ENCODE measurements at places on chromosomes 5 and 9.

GRCh38 chr5:17157916-17158529 lies 59.4 kb upstream of the BASP1 start:
- no peak for DNase-seq

- DNase-seq, result no peak
These were observed 463.1 kb downstream of the NR2F1-AS1 start for GRCh38 chr5:93117751-93118531.

DNA sequence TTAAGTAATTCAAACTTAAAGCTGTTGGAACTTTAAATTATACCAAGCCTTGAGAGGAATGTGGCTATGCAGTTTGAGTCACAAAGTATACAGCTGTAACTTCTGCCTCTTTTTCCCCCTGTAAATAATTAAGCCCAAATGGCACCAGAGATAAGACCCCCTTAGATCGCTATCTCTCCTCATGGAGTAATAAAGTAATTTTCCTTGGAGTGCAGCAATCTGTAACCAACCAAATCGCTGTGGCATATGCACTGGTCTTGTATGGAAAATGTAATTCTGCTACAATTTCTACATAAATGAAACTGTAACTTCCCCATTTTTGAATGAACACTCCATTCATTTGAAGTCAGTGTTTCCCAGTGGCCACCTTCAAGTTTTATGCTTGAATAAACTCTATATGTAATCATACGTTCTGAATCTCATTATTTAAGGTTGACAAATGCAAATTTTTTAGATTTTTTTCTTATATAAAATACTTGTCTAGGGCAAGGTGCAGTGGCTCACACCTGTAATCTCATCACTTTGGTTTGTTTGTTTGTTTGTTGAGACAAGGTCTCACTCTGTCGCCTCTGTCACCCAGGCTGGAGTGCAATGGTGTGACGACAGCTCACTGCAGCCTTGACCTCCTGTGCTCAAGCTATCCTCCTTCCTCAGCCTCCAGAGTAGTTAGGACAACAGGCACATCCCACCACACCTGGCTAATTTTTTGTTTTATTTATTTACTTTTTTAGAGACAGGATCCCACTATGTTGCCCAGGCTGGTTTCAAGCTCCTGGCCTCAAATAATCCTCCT lies 12.3 kb downstream of the SUSD1 start:
- no peak for DNase-seq

- peak; percentile 27 for DNase-seq
These were observed 2.9 kb downstream of the NR4A3 start for GRCh38 chr9:99824378-99825171.

GRCh38 chr5:120053841-120054240 lies 410.3 kb upstream of the PRR16 start:
- DNase-seq, result no peak

GRCh38 chr5:95973793-95974325 lies 12.2 kb upstream of the ELL2 start:
- no peak for DNase-seq

DNA sequence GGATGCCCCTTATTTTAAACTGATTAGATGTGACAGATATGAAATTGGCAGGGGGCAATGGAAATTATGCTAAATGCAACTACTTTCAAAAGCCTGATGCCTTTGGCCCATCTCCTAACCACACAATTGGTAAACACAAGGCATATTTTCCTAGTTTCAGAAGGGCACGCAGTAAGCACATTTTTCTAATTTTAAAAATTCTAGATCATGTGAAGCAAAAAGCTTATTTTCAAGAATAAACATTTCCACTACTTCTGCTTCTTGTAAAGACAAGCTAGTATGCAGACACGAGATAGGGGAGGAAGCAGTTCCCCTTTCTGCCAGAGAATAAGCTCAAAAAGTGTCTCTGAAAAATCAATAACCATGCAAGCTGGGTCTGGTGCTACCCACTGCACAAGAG lies 67.7 kb downstream of the ABCA1 start:
- no peak for DNase-seq

DNA sequence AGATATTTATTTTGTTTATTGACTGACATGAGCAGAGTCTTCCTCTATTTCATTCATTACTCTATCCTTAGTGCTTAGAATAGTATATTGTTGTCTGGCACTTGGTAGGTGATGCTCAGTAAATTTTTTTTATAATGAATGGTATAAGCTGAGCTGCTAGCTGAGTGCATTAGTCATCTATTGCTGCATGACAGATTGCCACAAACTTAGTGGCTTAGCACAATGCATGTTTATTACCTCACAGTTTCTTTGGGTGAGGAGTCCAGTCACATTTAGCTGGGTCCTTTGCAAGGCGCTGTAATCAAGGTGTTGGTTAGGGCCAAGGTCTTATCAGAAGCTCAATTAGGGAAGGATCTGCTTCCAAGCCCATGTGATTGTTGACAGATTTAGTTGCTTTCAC lies 23.1 kb downstream of the SMAD5 start:
- DNase-seq, result no peak

GRCh38 chr5:135218486-135218755 lies 180.6 kb downstream of the MACROH2A1 start:
- DNase-seq, result no peak

- no peak for DNase-seq
These were observed 67.2 kb upstream of the FSTL4 start for GRCh38 chr5:133679534-133679933.

DNA sequence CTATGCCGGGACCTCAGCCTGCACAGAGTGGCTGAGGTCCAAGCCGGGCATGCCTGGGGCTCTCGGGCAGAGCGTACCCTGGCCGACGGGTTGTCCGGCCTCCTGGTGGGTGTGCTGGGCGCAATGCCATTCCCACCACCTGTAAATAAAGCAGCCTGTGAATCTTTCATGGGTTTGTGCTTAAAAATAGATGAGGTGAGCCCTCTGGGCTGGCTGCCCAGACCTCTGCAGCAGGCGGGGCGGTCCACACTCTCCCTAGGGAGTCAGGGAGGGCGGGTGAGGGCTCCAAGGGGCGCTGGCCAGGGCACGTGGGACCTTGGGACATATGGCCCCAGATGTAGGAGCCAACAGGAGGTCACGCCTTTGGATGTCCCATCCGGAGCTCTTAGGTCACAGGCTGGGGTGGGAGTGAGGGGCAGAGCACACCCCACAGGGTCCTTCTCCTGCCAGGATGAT lies 3.6 kb upstream of the AGPAT2 start:
- no peak for DNase-seq

- DNase-seq, result no peak
These were observed 8.5 kb upstream of the DNAJC25 start for GRCh38 chr9:111622626-111623025.

- DNase-seq, result no peak
These were observed 48.7 kb upstream of the CEMIP2 start for GRCh38 chr9:71816916-71817451.

DNA sequence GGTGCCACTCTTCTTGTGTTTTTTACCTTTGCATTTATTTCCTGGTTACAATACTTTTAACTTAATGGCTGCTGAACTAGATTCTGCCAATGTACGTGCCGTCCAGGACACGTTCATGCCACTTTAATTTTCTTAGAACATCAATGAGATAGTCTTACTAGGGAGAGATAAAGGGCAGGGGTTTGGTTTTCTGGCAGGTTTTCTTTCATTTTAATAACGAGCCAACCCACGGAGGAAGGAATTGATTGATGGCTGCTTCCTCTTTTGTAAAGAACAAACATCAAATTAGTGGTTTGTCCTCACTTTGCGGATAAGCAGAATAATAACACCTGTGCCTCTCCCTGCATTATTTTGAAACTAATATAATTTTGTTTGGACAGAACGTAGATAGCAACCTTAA lies 135.7 kb downstream of the DOCK8 start:
- no peak for DNase-seq

DNA sequence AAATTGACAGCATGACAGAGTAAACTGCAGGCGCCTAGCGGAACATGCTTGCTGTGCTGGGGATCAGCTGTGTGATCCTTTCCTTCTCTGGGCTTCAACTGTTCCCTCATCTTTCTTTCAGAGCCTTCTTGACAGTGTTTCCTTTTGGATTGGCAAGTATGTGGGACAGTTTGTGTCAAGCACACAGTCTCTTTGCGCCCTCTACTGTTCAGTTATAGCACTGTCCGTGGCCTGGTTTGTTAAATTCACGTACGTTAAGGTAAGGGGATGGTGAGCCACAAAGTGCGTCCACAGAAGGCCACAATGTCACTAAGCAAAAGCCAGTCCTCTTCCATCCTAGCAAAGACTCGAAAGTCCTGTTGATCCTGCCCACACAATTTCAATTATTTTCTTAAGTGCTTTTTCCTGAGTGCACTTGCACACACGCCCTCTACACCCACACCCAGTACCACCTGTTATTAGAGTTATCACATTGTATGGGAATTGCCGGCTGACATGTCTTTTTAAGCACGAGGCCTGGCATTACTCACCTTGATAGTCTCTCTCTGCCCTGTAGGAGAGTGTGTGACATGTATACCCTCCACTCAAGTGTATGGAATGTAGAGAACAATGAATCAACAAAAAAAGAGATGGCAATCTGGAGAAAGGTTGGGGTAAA lies 22.5 kb upstream of the PTPN3 start:
- no peak for DNase-seq

DNA sequence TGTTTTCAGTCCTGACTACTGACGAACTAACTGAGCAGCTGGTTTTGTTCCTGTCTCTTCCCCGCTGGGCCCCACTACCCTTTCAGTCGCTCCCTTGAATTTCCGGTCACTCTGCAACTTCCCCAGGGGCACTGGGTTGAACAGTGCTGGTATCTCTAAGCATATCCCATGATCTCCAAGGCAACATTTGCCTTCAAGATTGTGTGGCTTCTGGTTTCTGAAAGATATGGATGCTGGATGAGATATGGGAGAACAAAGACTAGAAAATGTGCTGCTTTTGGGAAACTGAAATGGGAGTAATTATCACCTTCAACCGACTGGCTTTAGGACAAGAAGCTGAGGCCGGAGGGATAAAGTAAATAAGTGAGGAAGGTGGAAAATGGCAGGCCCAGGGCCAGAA lies 258.2 kb upstream of the PIK3R1 start:
- no peak for DNase-seq

- no peak for DNase-seq
These were observed 55.7 kb upstream of the SLC44A1 start for GRCh38 chr9:105188746-105189145.

DNA sequence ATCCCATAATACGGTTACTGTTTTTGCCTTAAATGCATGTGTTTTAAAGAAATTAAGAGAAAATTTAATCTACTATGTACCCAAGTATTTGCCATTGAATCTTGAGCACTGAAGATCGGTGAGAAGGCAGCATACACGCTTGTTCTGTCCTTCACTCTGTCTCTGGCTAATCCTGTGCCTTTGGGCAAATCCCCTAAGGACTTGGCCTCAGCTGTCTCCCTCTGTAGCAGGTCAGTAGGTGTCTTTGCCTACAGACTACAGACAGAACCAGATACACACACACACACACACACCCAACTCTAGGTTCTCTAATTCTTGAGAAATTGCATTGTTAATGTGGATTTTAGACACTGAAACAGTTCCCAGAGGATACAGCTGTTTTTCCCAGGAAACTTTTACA lies 117.4 kb downstream of the WDR41 start:
- no peak for DNase-seq

- no peak for DNase-seq
These were observed 8.7 kb downstream of the SETD9 start for GRCh38 chr5:56918054-56918453.

DNA sequence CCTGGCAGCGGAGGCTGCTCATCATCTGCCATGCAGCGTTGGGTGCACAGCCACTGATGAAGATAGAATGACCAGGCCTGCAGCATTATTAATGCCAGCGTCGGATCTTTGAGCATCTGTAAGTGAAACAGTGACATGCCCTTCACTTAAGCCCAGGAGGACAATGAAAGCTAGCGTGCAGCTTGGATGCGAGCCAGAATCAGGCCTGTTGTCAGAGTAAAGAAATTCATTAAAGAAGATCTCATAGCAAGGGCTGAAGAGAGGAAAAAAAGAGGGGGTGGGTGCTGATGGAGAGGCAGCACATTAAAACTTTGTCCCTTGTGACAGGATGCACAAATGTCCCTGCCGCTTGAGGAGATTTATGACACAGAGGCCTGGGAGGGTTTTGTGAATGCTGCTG lies 186.1 kb upstream of the MAST4 start:
- no peak for DNase-seq

DNA sequence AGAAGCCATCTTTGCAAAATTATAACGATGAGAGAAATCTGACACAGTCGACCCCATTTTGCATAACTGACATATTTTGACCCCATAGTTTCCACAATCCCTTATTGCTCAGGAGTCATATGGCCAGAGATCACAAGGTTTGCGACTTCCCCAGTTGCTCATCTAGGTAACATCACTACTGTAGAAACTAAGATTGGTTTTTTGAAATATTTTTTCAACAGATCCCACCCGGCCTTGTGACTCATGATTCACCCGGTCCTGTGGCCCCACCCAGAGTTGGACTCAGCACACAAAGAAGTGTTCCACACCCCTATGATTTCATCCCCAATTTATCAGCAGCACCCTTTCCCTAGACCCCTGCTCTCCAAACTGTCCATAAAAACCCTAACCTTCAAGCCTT lies 50.2 kb downstream of the TIMD4 start:
- no peak for DNase-seq

- no peak for DNase-seq
These were observed at the start of gene MAMDC2 for GRCh38 chr9:70043689-70044489. Gene MAMDC2, plus strand, starts transcription at chr9:70043848. Its CDS starts 350 bp downstream, at chr9:70044198.

- no peak for DNase-seq
These were observed 65.3 kb downstream of the GADD45G start for GRCh38 chr9:89670114-89670513.

DNA sequence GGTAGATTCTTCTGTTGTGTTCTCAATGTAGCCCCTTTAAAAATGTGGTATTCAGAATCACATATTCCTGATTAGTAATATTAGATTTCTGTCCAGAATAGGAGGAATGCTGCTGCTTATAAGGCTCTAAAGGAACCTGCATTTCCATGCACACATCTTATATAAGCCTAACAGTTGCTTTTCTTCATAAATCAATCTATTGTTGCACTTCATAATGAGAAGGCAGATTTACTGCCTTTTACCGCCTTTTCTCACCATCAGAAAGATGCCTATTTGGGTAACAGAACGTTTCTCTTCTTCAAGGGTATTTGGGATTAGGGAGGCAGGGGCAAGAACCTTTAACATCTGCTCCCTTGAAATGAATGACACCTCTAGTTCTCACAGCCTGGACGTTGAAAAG lies 243.4 kb downstream of the MLLT3 start:
- no peak for DNase-seq

DNA sequence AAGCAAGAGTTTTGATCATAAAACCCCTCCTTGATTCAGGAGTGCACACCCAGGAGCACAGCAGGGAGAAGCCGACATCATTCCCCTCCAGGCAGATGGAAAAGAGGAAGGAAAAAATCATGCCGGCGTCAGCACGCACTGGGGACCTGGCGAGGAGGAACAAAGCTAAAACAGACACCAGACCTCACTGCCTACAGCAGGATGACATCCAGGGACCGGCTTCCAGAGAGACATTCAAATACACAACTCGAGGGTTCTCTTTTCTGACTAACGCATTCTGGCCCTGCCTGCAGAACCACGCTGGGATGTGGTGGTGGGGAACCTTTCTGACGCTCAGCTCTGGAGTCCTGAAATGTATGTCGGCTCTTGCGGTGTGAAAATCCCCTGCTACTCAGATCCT lies 2.7 kb downstream of the UBAC1 start:
- no peak for DNase-seq

Data from stimulated activated CD8-positive, alpha-beta memory T cell treated with anti-CD3 and anti-CD28 coated beads, Interleukin-7, amount 100 ng/mL, for 1 hour (primary cell).